ENCODE measurements at places on chromosomes 5 and 9. TPM values are rescaled to one million over a fixed set of nuclear protein-coding genes. Genes with fewer than 3 reads are reported as not detected.

DNA sequence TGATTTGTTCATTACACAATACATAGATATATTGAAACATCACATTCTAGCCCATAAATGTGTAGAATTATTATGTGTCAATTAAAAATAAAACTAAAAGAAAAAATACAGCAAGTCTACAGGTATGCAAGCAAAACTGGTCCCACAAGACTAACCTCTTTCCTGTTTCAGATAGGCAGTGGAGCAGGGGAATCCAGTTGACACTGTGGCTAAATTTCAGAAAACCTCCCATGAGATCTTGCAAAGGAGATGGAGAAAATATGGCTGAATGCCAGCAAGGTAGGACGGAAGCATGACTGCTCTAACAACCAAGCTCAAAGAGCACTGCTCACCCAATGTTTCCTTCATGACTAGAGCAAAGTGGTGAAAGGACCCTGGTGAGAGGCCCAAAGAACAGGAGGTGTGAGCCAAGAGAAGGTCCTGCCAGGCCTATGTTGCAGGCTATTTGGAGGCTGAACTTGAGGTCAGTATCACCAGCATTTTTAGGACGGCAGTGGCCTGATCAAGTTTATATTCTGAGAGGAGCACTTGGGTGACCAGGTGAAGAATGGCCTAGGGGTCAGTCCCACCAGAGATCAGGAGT, 1.1 kb upstream of the SH3TC2 start:
- DNase-seq: no peak
- no peaks in the 10 kb centered on the region for H3K4me1 ChIP-seq
- H3K27me3 ChIP-seq: no peaks in the 10 kb centered on the region

DNA sequence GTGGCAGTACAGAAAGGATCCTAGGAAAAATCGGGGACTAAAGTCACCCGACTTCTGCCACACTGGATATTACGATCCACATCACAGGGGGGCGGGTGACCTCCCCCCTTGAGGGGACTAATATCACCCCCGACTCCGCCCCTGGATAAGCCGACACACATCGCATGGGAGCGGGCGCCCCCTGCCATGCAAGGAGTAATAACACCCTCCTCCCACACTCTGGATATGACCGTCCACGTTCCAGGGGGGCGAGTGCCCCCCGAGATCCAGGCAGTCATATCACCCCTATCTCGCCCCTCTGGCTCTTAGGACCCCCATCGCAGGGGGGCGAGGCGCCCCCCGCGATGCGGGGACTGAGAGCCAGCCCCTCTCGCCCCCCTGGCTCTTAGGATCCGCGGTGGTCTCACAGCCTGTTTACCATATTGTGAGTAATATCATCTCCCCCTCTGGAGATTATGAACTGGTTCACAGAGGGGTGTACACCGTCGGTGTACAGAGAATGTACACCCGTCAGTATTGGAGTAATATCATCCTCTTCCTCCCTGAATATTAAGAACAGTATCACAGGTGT, 423.0 kb downstream of the DIRAS2 start:
- H3K27me3 ChIP-seq: no peaks in the 10 kb centered on the region
- H3K4me3 ChIP-seq: no peak overlapping the region
- no peak for DNase-seq

DNA sequence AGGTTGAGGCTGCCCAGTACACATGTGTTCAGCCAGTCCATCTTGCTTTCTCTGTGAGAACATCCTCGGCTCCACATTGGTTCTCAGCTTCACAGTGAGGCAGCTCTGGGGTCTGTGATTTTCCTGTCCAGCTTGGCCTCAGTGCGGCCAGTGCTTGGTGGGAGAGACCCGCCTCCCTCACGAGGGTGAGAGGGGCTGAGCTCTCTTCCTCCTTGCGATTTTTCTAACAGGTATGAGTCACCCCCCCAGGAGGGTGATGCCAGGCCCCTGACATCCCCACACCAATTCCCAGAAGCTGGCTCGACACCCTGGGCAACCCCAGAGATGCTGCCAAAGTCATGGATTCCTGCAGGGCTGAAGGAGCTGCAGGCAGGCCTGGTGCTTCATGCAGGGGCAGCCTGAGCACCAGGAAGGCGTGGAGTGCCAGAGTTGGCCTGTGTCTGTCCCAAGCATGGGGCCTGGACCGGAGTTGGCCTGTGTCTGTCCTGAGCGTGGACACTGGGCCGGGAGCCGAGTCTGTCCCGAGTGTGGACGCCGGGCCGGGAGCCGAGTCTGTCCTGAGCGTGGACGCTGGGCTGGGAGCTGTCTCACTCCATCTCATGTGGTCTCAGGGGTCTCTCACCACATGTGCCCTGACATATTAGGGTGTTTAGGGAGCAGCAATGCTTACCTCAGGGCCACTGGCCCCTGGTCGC, 408.6 kb upstream of the IRX4 start:
- no peaks in the 10 kb centered on the region for H3K27me3 ChIP-seq
- no peak for DNase-seq
- no peak overlapping the region for H3K4me3 ChIP-seq
- no peaks in the 10 kb centered on the region for H3K36me3 ChIP-seq
- no peaks in the 10 kb centered on the region for H3K4me1 ChIP-seq

DNA sequence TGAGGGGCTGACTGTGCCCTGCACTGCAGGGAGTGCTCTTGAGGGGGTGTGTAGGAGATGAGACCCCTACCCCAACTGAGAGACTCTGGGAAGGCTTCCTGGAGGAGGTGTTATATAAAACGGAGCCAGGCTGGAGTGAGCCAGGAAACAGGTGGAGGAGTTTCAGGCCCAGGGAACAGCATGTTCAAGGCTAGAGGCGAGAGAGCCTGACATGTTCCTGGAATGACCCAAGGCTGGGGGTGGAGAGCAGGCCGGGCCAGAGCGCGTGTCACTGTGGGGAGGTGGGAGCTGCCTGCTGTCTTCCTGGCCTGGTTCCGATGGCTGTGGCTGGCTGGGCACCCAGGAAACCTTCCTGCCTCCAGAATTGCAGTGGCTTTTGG, 48.7 kb downstream of the RXRA start:
- no peak for DNase-seq
- H3K36me3 ChIP-seq: no peaks in the 10 kb centered on the region
- no peak overlapping the region for H3K4me3 ChIP-seq
- peaks cover 75% of the 10 kb centered on the region for H3K4me1 ChIP-seq

GRCh38 chr5:548256-548655, 24.0 kb upstream of the SLC9A3 start:
- H3K36me3 ChIP-seq: no peaks in the 10 kb centered on the region
- no peak overlapping the region for H3K27ac ChIP-seq
- H3K4me3 ChIP-seq: no peak overlapping the region
- peaks cover 16% of the 10 kb centered on the region for H3K4me1 ChIP-seq
- peaks cover 5% of the 10 kb centered on the region for H3K27me3 ChIP-seq

Gene CAST
- total RNA-seq: 376 TPM

DNA sequence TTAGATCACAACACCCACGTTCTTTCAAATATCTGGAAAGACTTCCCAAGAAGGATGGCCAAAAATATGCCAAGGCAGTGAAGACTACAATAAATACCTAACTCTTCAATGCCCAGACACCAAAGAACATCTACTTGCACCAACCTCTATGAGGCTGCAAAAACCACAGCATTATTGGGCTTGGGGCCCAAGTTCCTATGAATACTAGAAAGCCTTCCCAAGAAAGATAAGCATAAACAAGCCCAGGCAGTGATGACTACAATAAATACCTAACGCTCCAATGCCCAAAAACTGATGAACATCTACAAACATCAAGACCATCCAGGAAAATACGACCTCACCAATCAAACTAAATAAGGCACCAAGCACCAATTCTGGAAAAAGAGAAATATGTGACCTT, 41.3 kb downstream of the AP3B1 start:
- no peak overlapping the region for H3K27ac ChIP-seq
- DNase-seq: no peak
- no peak overlapping the region for H3K4me3 ChIP-seq
- H3K36me3 ChIP-seq: peaks cover 3% of the 10 kb centered on the region

Data from natural killer cell (primary cell).